ENCODE measurements at places on chromosomes 3 and 15.

GRCh38 chr3:117567906-117568305 is 858.3 kb downstream of the TUSC7 start:
- no peak for DNase-seq

DNA sequence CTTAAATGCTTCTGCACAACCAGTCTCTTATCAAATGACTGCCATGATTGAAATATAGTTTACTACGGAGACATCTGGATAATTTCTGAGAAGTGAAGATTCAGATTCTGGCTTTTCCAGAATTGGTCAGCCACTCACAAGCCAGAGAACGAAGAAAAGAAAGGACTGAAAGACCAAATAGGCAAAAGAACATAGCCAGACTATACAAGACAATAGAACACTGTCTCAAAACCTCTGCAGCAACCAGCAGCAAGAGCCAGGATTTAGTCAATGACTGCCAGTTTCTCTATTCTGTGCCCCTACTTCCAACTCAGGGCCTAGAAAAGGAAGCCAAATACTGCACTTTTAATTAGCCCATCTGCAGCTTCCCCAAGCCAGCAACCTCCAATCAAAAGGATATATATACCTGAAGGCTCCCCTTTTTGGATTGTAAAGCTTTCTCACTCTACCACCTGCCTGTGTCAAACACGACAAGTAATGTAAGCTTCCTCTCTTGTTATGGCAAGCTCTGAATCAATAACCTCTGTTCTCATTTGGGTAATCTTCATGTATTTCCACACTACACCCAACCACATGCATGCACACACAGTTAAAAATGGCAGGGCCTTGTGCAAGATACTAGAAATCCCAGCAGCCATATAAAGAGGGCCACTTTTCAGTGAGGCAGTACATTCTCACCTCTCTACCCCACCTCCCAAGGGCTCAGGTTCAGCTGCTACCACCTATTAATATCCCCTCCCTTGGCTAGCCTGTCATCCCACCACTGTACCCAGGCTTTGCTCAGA is 97.1 kb downstream of the ERC2 start:
- DNase-seq = no peak

GRCh38 chr15:61890106-61890505 is 170.1 kb downstream of the VPS13C start:
- DNase-seq = no peak

DNA sequence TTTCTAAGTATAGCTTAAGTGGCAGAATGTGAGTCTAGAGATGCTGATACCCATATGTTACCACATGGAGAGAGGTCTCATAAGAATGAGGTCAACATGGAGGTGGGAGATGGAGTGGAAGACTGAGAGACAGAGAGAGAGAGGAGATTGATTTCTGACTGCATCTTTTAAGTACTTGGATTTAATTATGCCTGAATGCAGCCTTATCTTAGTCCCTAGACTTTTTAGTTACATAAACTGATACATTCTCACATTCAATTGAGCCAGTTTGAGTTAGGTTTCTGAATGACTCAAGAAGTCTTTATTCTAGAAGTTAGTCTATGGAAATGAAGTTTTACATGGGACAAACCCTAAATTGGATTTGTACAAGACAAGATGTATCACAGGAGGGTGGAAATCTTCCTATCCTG is 58.5 kb upstream of the TNFSF10 start:
- DNase-seq = no peak

- no peak for DNase-seq
Measured at GRCh38 chr15:68635141-68635540, 56.3 kb downstream of the CORO2B start.

DNA sequence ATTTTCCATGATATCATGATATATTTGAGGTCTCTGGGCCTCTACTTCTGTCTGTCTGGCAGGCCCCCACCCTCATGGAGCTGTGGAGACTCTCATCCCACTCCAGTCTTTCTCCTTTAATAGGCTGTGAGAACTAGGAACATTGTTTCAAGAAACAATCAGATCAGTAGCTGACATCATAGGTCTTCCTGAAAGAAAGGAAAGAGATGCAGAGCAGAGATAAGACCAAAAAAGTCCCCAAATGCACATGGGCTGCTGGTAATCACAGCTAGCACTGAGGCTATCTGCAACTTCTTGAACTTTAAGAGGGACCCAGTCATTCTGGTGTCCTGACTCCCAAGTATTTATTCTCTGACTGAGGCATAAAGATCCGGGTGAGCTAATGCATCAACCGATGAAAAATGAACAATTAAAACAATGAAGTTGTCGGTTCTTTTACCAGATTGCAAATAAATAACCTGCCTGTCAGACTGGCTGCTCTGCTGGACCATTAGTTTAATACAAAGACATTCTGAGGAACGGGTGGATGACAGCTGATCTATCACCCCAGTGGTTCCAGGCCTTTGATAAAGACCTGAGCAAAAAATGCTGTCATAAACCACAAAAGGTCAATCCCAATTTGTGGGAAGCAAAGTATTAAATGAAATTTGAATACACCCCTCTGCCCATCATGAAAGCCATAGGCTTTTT is 780.8 kb upstream of the GOLIM4 start:
- DNase-seq = no peak

- no peak for DNase-seq
Measured at GRCh38 chr15:41968701-41969100, 3.7 kb downstream of the EHD4 start.

DNA sequence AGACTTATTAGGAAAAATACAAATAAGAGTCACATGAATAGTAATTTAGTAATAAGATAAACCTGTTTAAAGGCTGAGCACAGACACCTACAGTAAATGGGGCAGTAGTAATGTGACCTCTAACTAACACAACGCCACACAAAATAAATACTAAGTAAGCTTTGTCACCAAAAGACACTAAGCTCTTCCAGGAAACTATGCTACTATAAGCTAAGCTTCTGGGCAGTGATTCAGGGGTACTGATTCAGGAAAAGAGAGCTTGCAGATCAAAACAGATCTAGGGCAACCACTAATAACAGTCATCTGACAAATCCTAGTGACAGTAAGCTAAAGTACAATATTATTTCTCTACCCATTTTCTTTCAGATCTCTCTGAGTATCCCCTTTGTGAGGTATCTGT is 68.8 kb downstream of the PLOD2 start:
- no peak for DNase-seq

- DNase-seq = no peak
Measured at GRCh38 chr3:36221975-36222374, 158.3 kb upstream of the STAC start.

- no peak for DNase-seq
Measured at GRCh38 chr15:57312318-57313133, 63.8 kb upstream of the CGNL1 start.

GRCh38 chr3:31522152-31522551 is 10.6 kb upstream of the STT3B start:
- no peak for DNase-seq

- peak; percentile 31 for DNase-seq
Measured at GRCh38 chr3:16884748-16885592, at the start of gene PLCL2. PLCL2 (plus strand) TSS chr3:16884955; CDS start chr3:16885040, 85 bp downstream.

- DNase-seq = no peak
Measured at GRCh38 chr3:34300621-34301020, 502.2 kb downstream of the PDCD6IP start.

GRCh38 chr15:90929246-90930019 is 2.9 kb downstream of the HDDC3 start:
- DNase-seq = no peak

- no peak for DNase-seq
Measured at GRCh38 chr15:39362821-39363561, 217.9 kb upstream of the THBS1 start.

DNA sequence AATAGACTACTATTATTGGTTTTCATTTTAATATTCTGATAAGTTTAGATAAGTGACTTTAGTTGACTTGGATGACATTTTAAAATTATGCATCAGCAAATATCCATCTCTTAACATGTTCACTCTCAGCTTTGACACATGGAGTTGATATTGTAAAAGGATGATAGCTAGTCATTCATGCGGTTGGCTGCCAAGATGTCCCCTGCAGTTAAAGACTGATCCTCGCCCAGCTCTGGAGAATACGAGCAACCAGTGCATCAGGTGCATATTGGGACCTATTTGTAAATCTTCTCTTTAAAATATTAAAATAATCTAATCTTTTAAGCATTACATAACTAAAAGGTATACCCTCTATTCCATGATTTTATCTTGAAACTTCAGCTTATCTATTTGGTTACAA is 41.9 kb downstream of the EPHB1 start:
- no peak for DNase-seq

- DNase-seq = no peak
Measured at GRCh38 chr3:39716849-39717248, 92.6 kb upstream of the MYRIP start.

Measured in NCI-H1092 (cell line).